Ascending aorta (tissue), 2 donors: ENCODE measurements at places on chromosomes 16 and 17. TPM values are rescaled to one million over a fixed set of nuclear protein-coding genes. Genes with fewer than 3 reads are reported as not detected.
A peak's percentile ranks its signal among the peaks of the same experiment; 100 is the strongest.

DNA sequence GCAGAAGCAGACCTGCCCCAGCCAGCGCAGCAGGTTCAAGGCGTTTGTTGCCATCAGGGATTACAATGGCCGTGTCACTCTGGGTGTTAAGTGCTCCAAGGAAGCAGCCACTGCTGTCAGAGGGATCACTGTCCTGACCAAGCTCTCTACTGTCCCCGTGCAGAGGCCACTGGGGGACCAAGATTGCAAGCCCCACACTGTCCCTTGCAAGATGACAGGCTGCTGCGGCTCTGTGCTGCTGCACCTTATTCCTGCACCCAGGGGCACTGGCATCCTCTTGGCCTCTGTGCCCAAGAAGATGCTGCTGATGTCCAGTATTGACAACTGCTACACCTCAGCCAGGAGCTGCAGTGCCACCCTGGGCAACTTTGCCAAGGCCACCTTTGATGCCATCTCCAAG is 27.7 kb downstream of the ATPAF2 start:
- DNase-seq: no peak

- DNase-seq: no peak
Observed at GRCh38 chr17:10069301-10069700, 129.1 kb downstream of the GAS7 start.

- DNase-seq: no peak
Observed at GRCh38 chr16:11950388-11950787, 8.5 kb upstream of the NPIPB2 start.

- peak; percentile 80 for DNase-seq
Observed at GRCh38 chr17:7560172-7561027, 1.3 kb upstream of the SENP3 start.

- DNase-seq: no peak
Observed at GRCh38 chr16:53849994-53850393, 146.0 kb downstream of the FTO start.

DNA sequence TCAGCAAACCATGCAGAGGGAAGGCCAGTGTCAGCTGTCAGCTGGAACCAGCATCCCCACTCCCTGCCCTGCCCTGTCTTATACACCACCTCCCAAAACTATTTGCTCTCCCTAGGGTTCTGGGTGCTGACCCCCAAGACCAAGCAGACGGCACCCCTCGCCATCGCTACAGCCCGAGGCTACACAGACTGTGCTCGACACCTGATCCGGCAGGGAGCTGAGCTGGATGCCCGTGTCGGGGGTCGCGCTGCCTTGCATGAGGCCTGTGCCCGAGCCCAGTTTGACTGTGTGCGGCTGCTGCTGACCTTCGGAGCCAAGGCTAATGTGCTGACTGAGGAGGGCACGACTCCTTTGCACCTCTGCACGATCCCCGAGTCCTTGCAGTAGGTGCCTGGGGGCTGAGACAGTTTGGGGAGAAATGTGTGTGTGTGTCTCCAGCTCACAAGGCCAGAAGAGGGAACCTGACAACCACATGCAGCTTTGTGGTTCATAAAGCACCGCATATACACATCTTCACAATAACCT is 1.5 kb downstream of the ASB16 start:
- DNase-seq: no peak

GRCh38 chr17:61487989-61488595 is 35.9 kb downstream of the TBX4 start:
- no peak for DNase-seq

DNA sequence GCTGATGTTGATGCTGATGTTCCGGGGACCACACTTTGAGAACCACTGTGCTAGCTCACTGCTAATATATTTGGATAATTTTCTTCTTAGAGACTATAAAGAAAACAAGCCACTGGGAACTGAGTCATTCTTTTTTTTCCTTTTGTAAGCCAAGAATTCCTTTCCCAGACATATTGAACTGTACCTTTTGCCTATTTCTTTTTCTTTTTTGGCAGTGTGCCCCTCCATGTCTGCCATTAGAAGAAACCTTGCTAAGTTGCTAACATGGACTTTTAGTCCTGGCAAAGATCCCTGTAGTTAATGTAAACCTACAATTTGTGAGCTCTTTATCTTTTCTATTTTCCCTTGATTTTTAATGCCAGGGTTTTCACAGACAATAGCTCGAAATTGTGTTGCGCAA is 17.3 kb upstream of the ERCC4 start:
- no peak for DNase-seq

The ARSG gene
- total RNA-seq: 7.3 TPM

DNA sequence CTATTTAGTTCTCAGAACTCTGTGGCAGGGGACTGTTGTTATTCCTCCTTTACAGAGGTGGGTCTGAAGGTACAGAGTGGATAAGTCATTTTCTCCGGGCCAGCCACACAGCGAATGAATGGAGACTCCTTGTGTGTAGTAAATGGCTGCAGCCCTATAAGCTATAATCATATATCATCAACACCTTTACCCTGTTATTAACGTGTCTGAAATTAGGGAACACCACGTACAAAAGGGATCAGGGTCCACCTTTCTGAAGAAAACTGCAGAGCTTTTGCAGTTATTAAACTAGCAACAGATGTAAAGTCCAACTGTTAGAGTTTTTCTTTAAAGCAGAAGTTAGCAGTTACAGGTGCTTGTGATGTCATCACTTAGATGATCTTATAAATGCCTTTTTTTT is 696.7 kb downstream of the MAF start:
- no peak for DNase-seq

The MED31 gene
- total RNA-seq: not detected
